Stimulated activated CD8-positive, alpha-beta memory T cell treated with anti-CD3 and anti-CD28 coated beads, Interleukin-7, amount 100 ng/mL, for 48 hours (primary cell): ENCODE measurements at places on chromosomes 3 and 15.
A peak's percentile ranks its signal among the peaks of the same experiment; 100 is the strongest.

DNA sequence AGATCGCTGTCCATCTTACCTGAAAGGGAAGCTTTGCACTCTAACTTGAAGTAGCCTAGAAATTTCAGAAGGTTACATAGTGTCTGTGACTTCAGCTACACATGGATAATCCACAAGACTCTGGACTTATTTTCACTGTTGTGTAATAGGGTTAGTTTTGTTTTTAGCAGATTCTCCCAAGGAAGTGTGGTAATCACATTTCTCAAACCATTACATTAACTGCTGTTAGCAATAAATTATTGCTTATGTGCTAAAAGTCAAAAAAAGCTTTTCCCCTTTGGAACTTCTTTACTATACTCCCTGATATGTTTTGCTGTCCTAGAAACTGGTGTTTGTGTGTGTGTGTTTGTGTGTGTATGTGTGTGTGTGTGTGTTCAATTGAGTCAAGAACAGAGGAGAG is 351.8 kb upstream of the TPRG1 start:
- DNase-seq: no peak

DNA sequence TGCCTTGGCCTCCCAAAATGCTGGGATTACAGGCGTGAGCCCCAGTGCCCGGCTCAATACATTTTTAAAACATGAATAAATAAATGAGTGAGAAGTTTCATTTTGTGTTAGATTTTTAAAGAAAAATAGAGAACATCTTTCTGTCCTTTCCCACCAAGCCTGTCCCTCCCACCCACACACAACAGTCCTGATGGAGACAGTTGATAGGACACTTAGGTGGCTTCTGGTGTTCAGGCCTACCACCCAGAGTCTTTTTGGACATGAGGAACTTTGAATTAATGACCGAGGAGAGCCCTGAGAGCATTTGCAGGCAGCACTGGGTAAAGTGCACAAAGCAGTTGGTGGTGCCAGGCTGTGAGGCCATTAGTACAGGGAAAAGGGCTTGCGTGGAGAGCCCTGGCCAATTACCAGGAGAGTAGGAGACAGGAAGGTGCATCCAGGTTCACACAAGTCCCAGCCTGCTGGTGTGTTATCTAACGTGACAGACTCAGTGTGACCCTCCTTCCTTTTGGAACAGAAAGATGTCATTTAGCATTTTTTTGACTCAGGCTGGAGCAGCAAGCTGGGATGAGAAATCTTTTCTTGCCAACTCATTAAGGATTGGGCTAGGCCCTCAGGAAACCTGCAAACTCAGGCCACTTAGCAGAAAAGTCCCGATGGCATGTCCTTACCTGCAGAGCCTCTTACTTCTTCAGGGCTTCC is 103.6 kb downstream of the PDCD6IP start:
- no peak for DNase-seq

- DNase-seq: peak; percentile 45
Observed at GRCh38 chr15:42608110-42608531, 32.7 kb downstream of the STARD9 start.

DNA sequence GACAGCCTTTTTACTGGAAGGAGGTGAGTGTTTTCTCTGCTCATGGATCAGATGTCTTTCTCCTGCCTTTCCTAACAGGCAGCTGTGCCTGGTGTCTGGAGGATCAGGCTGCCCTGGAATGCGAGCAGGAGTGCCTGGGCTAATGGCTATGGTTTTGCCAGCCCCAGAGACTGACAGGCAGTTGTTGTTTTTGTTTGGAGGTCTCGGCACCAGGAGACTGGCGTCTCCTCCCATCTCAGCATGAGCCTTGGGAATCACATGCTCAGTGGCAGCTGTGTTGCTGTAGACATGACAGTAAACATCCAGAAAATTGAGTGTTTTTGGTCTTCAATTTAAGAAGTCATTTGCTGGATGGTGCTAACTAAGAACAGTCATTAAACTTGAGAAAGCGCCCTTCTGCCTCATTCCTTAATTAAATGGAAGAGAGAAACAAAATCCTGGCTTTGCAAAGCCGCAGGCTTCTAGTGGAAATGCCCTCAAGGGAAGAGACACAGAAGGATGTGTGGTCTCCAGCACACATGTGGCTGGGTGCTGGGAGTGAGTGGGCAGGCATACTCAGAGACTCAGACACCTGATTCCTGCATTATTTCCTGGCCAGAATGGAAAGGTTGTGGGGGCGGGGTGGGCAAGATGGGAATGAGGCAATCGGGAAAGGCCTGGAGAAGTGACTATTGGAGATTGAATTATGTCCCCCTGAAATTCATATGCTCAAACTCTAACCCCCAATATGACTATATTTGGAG is 97.0 kb upstream of the NMNAT3 start:
- DNase-seq: no peak

- DNase-seq: no peak
Observed at GRCh38 chr3:101011136-101011535, 17.9 kb upstream of the ABI3BP start.

DNA sequence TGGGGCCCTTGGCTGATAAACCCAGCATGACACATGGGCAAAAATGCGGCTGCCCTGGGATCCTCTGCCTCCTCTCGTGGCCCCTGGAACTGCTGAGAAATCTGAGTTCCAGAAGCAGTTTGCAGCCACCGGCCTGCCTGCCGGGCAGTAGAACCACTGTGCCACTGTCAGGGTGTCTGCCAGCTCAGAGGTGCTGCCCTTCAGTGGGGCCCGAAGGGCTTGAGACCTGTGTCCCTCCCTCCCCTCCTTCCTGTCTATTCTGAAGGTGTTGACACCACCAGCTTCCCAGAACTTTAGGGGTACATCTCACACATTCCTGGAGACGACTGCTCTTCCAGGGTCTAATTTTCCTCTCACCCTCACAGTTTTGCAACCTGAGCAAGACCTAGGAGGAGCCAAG is 88.2 kb upstream of the POMGNT2 start:
- DNase-seq: no peak

DNA sequence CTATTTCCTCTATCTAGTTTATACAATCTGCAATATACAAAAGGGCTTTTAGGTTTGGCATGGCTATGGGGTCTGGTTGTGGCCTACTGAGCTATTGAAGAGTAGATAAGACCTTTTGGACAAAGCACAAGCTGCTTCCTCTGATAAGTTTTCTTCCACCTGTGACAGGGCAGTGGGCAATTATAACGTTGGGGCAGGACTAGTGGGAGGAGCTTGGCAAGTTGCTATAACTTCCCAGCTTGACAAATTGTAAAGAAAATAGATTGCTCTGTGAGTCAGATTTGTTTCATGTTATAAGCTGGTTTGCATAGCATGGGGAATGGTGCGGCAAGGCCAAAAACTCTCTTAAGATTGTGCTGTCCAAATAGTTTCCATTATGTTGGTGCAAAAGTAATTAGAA is 64.9 kb downstream of the SLC7A14 start:
- no peak for DNase-seq

- DNase-seq: no peak
Observed at GRCh38 chr3:152961323-152961722, 126.4 kb downstream of the P2RY1 start.

DNA sequence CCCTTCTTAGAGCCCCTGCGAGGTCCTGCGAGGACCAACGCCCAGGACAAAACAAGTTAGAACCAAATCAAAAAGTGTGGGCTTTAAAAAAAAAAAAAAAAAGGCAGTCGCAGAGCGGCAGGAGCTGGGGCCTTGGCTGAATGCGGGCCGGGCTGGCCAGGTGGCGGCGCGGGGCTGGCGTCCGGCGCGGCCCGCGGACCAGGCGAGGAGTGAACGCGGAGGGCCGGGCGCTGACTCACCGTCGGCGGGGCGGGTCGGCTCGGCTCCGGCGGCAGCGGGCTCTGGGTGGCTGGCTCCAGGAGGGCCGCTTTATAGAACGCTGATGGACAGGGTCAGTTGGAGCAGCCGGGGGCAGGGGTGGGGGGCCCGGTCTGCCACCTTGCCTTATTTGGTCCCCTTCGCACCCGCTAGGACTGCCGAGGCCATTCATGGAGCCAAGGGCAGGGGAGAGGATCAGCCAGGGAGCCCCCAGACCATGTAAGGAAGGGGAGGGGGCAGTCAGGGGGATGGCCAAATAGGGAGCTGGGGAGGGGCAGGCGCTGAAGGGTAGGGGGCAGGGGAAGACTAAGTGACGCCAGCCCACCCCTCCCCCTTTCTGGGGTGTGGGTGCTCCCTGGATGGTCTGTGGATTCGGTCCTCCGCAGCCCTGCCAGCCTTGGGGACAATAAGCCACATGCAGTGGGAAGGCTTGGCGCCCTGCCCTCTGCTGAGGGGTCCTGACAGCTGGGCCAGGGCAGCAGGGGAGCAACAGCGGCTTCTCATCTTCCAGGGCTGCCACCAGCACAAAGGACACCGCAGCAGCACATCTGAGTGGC is at the start of gene ACTC1:
Gene ACTC1 (minus strand): TSS at position 283 of the 815 bp plus-strand sequence. CDS start 741 bp downstream, outside the sequence.
- no peak for DNase-seq

- no peak for DNase-seq
Observed at GRCh38 chr15:53072077-53072476, 281.9 kb upstream of the ONECUT1 start.

GRCh38 chr3:102336130-102336529 is 98.7 kb upstream of the ZPLD1 start:
- DNase-seq: no peak

GRCh38 chr3:60932643-60933042 is 318.6 kb downstream of the FHIT start:
- no peak for DNase-seq

DNA sequence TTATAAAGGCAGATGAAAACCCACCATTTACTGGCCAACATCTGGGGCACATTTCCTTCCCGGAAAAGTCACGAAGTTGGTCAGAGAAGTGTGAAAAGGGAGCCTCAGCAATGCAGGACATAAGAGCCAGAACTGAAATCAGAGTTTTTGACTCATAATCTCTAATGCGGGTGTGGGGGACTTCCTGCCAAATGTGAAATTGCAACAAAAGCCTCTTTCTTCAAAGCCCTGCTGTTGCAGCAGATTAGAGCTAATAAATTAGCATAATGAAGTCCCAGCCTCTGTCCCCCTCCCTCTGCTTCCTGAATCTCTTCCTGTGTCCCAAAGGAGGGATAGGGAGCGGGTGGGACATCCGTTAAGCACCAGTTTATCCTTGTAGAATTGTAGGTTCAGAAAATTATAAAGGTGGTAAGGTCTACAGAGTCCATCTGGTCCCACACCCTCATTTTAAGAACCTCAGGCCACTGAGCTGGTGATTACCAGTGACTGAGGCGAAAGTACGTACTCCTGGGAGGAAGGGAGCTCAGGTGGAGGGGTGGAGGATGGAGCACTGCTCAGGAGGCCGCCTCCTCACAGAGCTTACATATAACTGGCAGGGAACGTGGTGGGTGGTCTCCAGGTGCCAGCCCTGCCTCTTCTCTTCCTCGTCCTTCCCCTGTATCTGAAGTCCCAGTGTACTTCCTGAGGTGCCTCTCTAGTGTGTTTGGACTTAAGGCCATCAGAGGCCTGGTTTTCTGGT is 35.0 kb downstream of the ST6GAL1 start:
- DNase-seq: no peak

GRCh38 chr3:9917820-9918219 is 922 bp downstream of the IL17RC start:
- no peak for DNase-seq

DNA sequence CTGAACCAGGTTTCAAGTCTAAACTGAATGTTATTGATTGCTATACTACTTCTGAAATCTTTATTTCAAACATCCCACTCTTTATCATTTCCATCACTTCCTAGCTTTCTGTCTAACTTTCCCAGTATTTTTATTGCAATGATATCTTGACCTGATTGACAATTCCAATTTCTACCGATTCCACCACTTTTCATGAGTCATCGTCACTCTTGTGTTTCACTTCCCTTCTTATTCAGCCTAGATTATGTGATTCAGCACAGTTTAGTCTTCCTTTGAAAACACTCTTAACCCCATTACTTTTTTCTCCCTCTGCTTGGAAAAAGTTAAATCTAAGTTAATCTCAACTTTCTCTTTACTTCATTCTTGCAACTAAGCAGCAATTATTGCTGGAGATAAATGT is 62.6 kb downstream of the SLC7A14 start:
- no peak for DNase-seq

GRCh38 chr3:105187344-105187743 is 179.4 kb upstream of the ALCAM start:
- DNase-seq: no peak

DNA sequence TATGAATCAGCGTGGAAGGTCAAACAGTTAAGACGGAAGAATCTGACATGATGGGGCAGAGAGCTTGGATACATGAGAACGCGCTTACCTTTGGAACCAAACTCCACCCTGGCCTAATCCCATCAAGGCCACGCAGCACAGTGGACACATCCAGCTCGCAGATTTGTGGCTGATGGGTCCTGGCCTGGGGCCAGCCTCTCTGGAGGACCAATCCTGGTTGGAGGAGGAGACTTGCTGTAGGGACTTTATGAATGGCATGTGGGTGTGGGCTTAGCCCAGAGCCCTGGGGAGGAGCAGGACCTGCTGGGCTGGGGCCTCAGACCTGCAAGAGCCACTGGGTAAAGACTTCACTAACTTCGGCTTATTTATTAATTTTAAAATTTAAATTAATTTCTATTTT is 73.4 kb upstream of the ANKRD34C start:
- no peak for DNase-seq

GRCh38 chr3:186921578-186921977 is 8.7 kb upstream of the ST6GAL1 start:
- no peak for DNase-seq

DNA sequence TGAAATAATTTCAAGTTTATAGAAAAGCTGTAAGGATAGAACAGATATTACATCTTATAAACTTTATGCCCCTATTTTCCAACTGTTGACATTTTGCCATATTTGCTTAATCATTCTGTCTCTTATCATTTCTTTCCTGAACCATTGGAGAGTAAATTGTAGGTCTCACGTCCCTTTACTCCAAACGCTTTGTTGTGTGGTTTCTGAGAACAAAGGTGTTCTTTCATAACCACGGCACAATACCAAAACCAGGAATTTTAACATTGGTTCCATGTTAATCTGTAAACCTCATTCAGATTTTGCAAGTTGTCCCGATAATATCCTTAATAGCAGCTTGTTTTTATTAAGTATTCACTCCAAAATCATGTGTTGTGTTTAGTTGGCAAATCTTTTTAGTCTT is 134.8 kb downstream of the AKAP13 start:
- DNase-seq: no peak

DNA sequence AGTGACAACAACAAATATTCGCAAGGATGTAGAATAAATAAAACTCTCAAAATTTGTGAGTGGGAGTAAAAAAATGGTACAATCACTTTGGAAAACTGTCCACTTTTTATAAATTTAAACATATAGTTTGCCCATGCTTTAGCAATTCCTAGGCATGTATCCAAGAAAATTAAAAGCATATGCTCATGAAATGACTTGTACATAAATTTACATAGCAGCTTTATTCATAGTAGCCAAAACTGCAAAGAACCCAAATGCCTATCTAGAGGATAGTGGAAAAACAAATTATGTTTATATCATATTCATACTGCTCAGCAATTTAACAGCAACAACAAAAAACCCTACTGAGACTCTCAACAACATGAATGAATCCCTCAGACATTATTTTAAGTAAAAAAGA is 363.6 kb upstream of the CCDC54 start:
- no peak for DNase-seq

- no peak for DNase-seq
Observed at GRCh38 chr15:67824976-67825880, at the start of gene SKOR1. SKOR1 (plus strand) TSS chr15:67825509; CDS start chr15:67825603, 94 bp downstream.
